Spinal cord (tissue), 10 donors: ENCODE measurements at places on chromosomes 2 and 18. TPM values are rescaled to one million over a fixed set of nuclear protein-coding genes. Genes with fewer than 3 reads are reported as not detected.
A peak's percentile ranks its signal among the peaks of the same experiment; 100 is the strongest.

DNA sequence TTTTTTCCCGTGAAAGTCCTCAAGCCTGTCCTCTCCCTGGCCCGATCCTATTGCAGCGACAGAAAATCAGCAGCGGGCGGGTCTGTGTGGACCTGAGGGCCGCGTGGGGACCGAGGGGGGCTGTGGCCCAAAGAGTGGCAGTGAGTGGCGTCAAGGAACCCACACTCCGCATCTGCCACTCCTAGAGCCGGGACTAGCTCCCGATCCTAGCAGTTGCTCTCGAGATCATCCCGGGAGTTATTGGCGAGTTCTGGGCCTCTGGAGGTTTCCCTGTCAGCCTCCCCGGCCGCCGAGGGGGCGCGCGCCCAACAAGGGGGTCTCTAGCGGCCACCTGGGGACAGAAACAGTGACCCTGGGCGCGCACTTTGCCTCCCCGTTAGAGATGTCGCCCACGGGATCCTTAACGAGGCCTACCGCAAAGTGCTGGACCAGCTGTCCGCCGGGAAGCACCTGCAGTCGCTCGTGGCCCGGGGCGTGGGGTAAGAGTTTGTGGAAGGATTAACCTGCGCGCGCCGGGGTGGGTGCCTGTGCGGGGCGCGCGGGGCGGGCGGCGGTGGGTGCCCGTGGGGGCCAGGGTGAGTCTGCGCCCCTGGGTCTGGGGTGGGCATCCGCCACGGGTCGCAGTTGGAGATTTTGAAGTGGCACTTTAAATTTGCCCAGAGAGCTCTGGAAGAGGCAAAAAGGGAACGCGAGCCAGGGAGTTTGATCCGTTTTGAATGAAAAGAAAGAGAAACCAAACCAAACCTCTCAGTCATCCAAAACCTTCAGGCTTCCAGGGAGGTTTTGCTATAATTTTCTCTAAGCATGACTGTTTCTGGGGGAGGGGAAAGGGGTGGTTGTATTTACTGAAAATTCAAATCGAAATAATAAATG, 3.5 kb downstream of the ADCYAP1 start:
- DNase-seq: no peak

- no peak for DNase-seq
Observed at GRCh38 chr2:46909771-46910419, 5.7 kb downstream of the MCFD2 start.

The MATN3 gene
- total RNA-seq: 3.5 TPM

- DNase-seq: no peak
Observed at GRCh38 chr2:157459486-157459885, 15.6 kb upstream of the CYTIP start.

The CDCA7 gene
- 8.0 TPM for total RNA-seq

The AQP12B gene
- total RNA-seq: not detected

- DNase-seq: peak; percentile 36
Observed at GRCh38 chr2:229980431-229981184, 58.3 kb downstream of the FBXO36 start.

DNA sequence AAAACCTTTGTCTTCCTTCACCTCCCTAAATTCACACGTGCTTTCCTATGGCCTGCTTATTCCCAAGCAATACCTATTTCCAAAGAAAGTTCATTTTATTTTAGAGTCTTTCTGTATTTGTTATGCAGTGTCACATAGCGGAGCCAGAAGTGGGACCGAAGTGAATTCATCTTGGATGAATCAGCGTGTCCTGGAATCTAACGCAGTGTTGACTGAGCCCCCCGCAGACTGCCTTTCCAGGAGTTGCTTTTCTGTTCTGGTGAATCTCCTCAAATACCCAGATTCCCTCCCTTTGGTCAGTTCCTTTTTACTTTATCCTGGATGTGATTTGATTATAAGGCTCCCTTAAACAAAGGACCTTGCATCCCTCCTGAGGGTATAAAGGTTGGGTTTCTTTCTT, 10.8 kb downstream of the ALPP start:
- DNase-seq: no peak

The SERPINB3 gene
- not detected for total RNA-seq

The SLC23A3 gene
- 1.7 TPM for total RNA-seq
